Brain microvascular endothelial cell (primary cell): ENCODE measurements at places on chromosomes 2 and 18.
A peak's percentile ranks its signal among the peaks of the same experiment; 100 is the strongest.

- DNase-seq: no peak
These were observed 3.4 kb downstream of the NAGK start for GRCh38 chr2:71071681-71072398.

DNA sequence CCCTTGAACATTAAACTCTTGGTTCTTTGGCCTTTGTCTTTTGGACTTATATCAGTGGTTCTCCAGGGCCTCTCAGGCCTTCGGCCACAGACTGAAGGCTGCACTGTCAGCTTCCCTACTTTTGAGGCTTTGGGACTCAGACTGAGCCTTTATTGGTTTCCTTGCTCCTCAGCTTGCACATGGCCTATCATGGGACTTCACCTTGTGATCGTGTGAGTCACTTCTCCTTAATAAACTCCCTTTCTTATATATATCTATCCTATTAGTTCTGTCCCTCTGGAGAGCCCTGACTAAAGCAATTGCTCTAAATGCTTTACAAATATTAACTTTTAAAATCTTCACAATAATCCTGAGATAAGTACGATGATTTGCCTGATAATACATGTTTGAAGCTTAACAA, 353.6 kb upstream of the TRIB2 start:
- no peak for DNase-seq

DNA sequence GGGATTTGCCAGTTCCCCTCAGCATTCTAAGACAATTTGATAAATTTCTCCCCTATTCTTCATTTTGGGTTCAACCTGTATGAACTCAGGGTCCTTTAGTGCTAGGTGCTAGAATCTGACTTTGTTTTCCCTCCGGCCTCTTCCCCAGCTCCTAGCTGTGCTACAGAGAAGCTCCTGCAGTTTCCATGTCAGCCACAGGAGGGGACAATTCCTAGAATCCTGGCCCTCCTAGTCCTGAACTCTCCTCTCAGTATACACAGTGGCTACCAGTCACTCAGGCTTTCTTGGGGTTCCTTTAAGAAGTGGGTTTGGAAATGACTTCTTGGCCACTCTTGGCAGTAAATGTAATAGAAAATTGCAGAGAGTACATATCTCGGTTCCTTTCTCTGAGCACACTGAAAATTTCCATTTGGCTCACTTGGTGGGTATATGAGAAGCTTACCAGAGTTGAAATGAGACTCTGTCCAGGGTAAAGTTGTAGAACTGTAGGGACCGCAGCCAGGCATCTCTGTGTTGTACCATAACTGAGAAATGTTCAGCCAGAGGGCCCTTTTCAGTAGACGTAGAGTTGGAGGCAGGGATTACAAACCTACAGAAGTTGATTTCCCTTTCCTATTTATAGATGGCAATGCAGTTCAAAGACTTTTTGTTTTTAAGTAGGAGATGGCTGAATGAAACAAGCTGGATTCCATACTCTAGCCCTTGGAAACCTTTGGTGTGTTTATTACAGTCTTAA, 5.0 kb upstream of the CHST10 start:
- peak; percentile 49 for DNase-seq

DNA sequence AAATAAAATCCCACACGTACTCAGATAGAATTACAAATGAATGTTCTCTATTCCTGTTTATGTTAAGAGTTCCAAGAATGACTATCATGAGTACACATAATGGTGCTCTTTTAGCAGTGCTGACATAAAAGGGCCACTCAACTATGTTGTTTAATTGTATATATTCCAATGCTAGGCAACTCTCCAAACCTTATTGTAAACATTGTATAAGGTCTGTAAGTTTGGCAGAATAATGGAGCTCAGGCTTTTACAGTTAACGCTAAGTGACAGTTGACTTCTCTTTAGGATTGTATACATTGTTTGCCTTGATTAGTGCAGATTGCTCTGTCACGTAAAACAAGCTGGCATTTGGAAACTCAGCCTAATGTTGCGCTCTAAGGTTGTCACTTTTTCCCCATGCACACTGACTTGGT, 20.8 kb downstream of the RBMS1 start:
- peak; percentile 24 for DNase-seq

GRCh38 chr2:121490584-121491133, 40.0 kb upstream of the RNU4ATAC start:
- no peak for DNase-seq

GRCh38 chr2:235054919-235055318, 103.1 kb downstream of the SH3BP4 start:
- DNase-seq: no peak

DNA sequence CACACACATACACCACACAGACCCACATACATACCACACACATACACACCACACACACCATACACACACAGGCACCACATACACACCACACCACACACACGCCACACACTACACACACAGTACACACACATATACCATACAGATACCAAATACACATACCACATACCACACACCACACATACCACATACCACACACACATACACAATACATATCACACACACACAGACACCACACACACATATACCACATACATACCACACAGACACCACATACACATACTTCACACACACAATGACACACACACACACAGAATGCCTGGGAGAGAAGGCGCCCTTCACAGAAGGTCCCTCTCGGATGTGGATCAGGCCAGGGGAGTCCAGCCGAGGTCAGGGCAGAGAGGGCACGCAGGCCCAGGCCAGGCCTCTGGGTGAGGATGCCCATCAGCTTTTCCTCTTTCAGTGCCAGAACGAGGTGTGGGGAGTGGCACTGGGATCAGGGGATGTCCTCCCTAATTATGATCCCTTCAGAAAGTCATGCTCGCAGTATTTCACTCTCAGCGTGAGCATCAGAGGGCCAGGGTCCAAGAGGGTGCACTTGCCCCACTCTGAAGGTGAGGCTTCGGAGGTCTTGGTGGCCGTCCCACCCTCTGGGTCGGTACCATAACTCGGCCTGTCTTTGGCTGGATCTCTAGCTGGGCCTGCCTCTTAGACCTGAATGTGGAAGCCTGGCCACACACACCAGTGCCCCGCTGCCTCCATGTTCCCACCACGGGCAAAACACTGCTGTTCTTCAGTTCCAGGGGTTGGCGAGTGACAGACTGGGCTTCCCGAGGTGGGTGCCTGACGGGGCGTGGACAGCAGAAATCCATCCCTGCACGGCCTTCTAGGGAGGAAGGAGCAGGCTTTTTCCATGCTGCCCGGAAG, 70.6 kb upstream of the ODC1 start:
- DNase-seq: no peak

DNA sequence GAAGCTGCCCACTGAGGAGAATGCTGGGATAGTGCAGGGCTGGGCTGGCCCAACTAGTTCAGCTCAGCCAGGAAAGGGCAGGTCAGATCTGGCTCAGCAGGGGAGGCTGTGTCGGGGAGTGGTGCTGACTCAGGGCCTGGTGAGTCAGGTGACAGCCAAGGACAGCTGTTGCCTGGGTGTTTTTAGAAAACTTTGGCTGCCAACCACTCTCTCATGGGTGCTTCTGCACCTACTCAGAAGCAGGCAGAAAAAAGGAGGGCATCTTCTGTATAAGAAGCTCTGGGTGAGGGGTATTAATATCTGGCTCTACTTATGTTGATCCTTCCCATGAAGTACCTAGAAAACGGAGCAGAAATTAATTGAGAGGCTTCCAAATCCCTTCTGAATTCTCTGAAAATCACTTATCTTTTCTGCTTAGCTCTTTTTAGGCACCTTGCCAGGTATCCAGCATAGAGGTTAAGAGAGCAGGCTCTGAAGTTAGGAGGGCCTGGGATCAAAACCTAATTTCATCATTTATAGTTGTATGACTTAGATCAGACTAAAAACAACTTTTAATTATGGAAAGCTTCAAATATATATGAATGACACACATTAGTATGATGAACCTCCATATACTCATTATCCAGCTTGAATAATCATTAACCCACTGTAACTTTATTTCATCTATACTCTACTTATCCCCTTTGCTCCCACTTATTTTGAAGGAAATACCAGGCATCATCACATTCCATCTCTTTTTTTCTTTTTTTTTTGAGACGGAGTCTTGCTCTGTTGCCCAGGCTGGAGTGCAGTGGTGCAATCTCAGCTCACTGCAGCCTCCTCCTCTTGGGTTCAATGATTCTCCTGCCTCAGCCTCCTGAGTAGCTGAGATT, 15.5 kb upstream of the RAB10 start:
- peak; percentile 91 for DNase-seq

- no peak for DNase-seq
These were observed 13.3 kb downstream of the AGAP1 start for GRCh38 chr2:235506997-235507615.

DNA sequence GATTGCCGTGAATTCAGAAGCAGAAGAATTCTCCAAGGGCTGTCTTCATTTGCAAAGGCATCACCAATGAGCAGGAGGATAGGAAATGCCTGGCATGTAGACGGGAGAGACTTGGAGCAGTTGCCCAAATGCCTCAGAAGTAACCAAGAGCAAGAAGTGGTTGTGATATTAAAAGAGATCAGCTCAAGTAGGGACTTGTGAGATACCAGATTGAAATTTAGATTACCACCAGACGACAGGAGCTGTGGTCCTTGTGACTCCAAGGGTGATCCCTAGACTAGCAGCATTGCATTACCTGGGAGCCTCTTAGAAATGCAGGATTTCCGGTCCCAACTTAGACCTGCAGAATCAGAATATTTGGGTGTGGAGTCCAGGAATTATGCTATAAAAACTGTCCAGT, 228.6 kb upstream of the EPAS1 start:
- no peak for DNase-seq

DNA sequence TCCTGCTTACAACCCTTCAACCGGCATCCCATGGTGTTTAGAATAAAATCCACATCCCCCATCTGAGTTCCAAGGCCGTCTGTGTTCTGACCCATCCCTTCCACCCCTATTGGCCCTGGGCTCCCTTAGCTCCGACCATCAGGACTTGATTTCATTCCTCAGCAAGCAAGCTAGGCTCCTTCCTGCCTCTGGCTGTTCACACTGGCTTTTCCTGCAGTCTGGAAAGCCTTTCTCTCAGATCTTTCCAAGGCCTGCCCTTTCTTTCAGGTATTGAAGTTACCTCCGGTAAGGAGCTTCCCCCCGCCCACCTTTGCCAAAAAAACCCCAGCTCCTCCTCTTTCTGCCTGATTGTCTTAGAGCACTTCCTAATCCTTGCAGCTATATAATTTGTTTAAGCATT, 86.8 kb downstream of the CLIP4 start:
- no peak for DNase-seq

DNA sequence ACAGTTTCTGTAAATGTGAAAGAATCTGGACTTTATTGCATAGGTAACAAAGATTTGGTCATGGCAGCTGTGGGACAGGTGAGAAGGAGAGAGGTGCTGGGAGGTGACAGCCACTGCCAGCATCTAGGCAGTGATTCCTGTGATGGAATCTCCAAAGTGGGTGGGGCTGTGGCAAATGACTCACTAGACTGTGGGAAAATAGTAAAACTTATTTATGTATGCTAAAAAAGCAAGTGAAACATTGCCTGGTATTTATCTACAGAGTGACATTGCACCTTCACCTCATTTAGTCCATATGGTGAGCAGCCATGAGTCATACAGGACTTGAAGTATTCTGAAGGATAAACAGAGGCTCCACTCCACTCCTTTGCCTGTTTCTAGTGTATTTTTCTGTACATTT, 145.3 kb upstream of the MEX3C start:
- peak; percentile 90 for DNase-seq

DNA sequence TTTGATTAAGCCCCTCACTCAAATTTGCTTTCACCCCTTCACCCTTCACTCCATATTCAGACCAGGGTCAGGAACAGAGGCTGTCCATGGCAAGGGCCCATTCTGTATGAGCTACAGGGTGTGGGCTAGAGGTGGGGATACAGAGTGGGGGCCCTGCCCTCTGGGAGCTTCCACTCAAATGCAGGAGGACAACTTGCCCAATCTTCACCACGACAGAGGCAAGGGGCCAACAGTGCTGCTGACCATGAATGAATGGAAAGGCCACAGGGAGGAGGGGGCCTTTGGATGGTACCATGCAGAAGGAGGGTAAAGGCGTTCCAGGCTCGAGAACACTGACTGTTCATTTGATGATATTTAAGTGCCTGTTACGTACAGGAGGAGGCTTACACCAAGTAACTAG, 22.8 kb downstream of the ADRA2B start:
- no peak for DNase-seq

GRCh38 chr2:29012211-29012681, 31.1 kb downstream of the TOGARAM2 start:
- DNase-seq: no peak

DNA sequence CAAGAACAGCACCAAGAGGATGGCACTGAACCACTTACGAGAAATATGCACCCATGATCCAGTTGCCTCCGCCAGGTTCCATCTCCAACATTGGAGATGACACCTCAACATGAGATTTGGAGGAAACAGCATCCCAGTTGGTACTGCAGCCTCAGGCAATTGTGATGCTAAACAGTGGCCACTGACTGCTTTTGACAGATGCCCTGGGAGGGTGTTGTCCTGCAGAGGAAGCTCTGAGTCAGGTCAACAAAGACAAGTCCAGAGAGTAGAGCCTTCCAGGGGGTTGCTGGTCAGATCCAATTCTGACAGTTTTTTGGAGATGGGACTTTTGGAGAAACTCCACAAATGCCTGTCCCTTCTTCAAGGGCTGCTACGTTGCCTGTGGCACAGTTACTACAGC, 82.4 kb downstream of the SNTG2 start:
- no peak for DNase-seq

- DNase-seq: no peak
These were observed 185.4 kb downstream of the ZEB2 start for GRCh38 chr2:144334551-144334950.

GRCh38 chr2:108589781-108590180, 55.5 kb downstream of the LIMS1 start:
- DNase-seq: no peak

GRCh38 chr18:35236571-35237363, 4.1 kb upstream of the ZNF397 start:
- no peak for DNase-seq

DNA sequence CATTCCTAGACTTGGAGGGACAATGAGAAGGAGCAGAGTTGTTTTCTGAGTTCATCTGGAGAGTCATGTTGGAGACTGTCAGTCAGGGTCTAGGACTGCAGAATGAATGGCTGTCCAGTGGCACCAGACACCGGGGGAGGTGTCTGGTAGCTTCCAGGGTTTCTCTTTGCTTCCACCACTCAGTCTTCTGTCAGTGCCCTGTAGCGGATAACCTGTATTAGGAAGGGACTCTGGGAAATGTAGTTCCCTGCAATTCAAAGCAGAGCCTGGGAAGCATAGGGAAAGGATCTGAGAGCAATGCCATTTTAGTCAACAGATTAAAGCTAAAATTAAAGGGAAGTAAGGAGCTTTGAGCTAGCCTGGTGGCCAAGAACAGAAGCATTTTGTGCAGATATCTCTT, 257.9 kb downstream of the THSD7B start:
- DNase-seq: no peak

DNA sequence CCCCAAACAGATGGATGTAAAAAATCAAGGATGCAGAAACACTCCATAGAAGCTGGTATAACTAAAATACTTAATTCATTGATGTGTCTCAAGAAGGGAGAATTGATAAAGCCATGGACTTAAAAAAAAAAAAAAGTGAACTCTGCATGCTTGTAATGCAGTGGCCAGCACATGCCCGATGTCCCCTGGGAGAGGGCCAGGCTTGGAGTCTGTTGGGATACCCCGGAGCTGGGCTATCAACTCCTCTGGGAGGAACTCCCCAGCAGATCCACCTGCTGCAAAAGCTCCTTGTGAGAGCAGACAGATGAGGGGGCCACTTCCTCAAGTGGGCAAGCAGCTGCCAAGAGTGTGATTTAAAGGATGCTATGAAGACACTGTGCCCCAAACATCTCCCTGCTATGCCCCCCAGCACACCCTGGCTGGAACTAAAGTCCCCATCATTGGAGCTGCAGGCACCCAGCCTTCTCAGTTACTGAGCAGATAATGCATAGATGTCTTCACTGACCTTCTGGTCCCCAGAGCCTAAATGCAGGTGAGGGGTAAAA, 311.5 kb upstream of the ID2 start:
- no peak for DNase-seq
